ENCODE measurements at places on chromosomes 5 and 9.

DNA sequence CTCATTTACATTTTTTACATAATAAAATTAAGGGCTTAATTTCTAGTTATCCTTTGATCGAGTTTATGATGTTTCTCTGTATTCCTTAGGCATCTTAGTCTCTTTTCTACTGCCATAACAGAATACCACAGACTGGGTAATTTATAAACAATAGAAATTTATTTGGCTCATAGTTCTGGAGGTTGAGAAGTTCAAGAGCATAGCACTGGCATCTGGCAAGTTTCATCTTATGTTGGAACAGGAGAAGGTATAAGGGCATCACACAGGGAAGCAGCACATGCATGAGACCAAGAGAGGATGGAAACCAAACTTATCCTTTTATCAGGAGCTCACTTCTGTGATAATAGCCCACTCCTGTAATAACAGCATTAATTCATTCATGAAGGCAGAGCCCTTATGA, 284.9 kb upstream of the COX7C start:
- DNase-seq: no peak

GRCh38 chr5:39948341-39948740, 523.6 kb upstream of the DAB2 start:
- no peak for DNase-seq

GRCh38 chr5:81779125-81779915, 28.4 kb upstream of the SSBP2 start:
- peak; percentile 23 for DNase-seq

- DNase-seq: no peak
Observed at GRCh38 chr9:27467486-27467885, 56.6 kb upstream of the IFNK start.

GRCh38 chr5:115267617-115268016, 4.9 kb upstream of the PGGT1B start:
- DNase-seq: no peak

DNA sequence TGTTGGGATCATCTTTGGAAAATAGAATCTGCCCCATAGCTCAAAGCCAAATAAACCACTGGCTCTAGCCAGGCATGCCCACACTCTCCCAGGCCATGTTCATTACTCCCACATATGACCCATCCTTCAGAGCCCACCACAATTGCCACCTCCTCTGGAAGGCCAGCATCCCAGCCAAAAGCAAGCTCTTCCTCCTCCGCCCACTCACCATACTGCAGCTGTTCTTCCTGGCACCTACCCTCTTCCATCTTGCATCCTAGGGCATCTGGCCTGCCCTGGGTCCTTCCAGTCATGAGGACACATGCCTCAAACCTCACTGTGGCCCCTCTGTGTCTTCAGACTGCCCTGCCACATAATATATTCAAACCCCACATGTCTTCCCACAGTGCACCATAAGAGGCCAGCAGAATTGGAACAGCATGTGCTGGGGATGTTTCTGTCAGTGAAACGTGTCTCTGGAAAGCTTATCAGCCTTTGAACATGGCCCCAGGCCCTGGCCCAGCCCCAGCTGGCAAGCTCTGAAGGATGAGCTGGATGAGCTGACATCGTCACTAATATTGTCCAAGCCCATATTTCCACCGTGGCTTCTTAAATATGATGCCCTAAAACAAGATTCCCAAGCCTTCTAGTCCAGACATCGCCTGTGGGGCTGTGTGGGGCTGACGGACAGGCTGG, 230.8 kb downstream of the AGTPBP1 start:
- DNase-seq: no peak

DNA sequence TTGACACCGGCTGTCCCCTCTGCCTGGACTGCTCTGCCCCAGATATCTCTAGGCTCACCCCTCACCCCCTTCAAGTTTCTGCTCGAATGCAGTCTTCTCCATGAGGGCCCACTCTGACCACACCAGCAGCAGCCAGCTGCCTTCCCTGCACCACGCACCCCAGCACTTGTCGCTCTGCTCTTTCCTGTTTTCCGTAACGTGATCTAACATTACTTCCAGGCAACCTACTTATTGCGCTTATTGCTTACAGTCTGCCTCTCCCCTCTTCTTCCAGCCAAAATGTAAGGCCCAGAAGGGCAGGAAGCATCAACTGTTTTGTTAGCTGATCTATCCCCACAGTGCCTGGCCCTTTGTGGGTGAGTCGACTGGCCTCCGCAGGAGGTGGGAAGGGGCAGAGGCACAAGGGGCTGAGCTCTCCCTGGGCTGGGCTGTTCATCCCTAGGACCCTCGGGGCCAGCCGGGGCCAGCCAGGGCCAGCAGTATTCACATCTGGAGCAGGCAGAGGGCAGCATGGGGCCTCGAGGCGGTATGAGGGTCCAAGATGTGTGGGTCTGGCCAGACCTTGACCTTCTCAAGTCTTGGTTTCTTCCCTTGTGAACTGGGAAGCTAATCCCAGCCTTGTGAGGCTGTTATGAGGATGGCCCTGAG, 11.6 kb upstream of the DBN1 start:
- no peak for DNase-seq

- no peak for DNase-seq
Observed at GRCh38 chr9:132588501-132589147, 6.2 kb downstream of the BARHL1 start.

DNA sequence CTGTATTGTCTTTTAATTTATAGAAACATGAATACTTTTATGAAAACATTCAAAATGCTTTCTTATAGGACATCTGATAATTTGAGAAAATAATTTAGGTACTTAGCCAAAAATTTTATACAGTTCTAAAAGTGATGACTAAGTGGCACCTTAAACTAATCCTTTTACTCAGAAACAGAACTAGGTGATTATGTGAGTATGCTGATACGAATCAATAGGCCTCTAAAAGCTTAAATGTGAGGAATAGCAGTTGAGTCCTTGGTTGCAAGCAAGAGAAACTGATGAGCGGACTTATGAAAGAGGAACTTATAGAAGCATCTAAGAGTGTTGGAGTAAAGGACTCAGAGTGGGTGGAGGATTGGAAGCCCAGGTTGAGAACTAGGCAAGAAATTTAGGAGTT, 26.4 kb downstream of the ANXA1 start:
- no peak for DNase-seq

DNA sequence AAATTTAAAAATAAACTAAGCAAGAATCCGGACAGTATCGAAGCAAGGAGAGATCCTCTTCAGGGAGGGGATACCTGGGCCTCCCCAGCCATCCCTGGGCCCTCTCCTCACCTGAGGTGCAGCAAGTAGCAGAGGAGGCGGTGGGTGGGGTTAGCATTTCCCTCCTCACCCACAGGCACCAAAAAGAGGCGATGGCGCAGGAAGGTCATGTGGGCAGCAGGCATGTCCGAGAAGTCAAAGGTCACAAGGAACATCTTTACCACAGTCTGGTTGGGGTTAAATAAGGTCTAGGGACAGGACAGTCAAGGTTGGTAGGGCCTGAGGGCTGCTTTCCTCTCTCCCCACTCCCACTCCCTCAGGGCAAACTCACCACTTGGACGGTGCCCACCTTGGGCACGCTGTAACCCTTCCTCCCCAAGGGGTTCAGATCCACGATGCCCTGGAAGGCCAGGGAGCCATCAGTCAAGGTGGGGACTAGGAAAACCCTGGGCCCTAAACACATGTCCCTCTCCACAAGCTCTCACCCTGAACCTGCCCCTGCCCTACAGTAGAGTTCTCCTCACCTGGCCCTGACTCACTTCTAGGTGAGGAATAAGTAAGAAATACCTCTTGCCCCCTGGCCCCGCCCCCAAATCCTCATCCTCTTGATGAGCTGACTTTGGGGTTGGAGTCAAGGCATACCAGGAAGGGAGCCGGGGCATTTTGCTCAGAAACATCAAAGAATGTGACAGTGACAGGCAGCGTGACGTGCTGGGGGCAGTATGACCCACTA, 2.8 kb upstream of the STOML2 start:
- DNase-seq: no peak

GRCh38 chr9:16821344-16821743, 49.1 kb downstream of the BNC2 start:
- no peak for DNase-seq

GRCh38 chr5:151886546-151887275, 37.9 kb downstream of the GLRA1 start:
- no peak for DNase-seq

GRCh38 chr5:126988021-126988569, 42.3 kb downstream of the MARCHF3 start:
- peak; percentile 79 for DNase-seq

DNA sequence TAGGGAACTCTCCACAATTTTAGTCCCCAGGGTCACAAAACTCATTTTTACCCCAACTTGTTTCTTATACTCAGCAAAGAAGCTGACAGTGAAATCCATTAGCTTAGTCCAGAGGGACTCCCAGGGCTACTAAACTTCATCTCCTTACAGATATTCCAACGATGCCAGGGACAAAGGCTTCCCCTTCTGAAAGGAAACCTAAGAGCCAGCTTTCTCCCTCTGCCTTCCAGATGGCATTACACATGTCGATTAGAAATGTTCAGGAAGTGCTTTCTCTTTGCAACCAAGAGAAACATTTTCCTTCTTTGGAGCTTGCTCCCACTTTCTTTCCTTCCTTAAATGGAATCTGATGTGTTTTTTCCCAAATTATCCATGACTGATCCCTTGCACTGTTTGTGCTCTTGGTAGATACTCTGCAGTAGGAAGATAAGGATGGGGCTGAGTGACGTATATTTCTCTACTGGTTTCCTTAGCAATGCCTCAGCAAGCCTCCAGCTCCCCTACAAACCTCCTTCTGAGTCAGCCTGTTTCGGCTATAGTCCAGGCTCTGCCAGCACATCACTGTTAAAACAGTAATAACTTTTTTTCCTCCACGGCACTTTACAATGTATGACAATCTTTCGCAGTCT, 43.0 kb upstream of the HTR4 start:
- no peak for DNase-seq

GRCh38 chr9:127130661-127131538, 8.5 kb upstream of the ANGPTL2 start:
- no peak for DNase-seq

GRCh38 chr9:109937861-109938453, 158.0 kb downstream of the PALM2AKAP2 start:
- no peak for DNase-seq

- DNase-seq: no peak
Observed at GRCh38 chr9:129458663-129459546, 162.0 kb downstream of the C9orf50 start.

DNA sequence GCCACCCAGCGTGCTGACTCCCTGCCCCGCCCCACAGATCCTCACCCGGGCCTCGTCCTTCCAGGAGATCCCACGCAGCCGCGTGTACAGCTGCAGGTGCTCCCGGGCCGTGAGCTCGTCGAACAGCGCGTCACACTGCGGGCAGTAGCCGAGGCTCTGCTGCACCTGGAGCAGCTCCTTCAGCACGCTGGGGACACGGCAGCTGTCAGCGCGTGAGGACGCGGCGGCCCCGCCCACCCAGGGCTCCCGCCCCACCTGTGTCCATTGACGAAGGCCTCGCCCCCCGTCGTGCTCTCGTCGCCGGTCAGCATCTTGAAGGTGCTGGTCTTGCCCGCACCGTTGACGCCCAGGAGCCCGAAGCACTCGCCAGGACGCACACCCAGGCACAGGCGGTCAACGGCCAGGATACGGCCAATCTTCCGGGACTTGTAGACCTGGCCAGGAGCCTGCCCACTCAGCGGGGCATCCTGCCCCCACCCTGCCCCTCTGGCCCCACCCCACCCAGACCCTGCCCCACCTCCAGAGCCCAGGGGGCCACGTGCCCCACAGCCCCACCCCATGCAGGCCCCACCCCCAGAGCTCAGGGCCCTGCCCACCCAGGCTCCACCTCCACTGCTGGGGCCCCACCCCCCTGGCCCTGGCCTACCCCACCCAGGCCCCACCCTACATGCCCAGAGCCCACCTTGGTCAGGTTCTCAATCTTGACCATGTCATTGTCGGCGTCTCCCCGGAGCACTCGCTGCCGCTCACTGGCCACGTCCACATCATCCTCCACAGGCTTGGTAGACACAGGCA, 13.8 kb upstream of the CLIC3 start:
- no peak for DNase-seq

DNA sequence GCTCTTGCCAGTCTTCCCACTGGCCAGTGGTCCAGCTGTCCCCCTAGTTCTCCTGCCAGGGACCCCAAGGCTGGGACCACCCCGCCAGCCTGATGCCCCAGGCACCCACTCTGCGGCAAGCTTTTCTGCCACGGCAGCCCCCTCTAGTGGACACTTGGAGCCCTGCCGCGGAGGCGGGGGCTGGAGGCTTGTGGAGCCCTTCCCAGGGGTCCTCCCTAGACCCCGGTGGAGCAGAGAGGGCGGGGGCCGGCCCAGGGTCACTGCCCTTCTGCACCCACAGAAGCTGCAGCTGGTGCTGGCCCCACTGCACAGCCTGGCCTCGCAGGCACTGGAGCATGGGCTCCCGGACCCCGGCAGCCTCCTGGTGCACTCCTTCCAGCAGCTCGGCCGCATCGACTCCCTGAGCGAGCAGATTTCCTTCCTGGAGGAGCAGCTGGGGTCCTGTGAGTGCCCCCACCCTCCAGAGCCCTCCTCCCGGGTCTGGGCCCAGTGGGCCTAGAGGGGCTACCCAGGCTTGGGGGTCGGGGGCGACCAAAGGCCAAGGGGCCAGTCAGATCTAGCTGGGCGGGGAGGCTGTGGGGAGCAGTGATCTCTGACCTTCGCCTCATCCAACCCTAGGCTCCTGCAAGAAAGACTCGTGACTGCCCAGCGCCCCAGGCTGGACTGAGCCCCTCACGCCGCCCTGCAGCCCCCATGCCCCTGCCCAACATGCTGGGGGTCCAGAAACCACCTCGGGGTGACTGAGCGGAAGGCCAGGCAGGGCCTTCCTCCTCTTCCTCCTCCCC, 9.1 kb downstream of the EGFL7 start:
- no peak for DNase-seq

- no peak for DNase-seq
Observed at GRCh38 chr9:126429190-126429589, 102.6 kb downstream of the MVB12B start.

- no peak for DNase-seq
Observed at GRCh38 chr5:146313027-146313426, 25.6 kb upstream of the POU4F3 start.

DNA sequence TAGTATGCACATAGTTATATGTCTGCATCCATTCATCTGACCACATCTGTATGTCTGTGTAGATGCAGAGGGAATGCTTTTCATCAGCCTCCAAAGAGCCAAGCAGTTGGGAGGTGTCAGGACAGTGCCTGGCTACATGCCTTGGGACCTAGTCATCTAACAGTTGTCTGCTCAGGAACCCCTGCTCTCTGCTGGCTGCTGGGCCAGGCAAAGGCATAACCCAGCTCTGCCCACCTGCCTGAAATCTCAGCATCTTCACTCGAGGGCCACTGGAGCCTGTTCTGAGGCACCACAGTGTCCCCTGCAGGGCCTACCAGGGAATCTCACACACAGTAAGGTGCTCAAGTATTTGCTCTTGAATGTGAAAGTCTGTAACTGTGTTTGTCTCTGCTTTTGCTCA, 3.7 kb downstream of the C9orf50 start:
- DNase-seq: no peak

DNA sequence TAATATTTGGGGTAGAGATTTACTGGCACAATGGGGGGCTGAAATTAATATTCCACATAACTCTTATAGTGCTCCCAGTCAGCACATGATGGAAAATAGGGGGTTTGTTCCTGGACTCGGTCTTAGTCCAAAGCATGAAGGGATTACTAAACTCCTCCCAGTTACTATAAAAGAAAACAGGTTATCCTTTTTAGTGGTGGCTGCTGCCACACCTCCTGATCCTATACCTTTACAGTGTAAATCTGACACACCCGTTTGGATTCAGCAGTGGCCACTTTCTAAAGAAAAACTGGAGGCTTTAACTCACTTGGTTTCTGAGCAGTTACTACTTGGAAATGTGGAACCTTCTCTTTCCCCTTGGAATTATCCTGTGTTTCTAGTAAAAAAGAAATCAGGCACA, 572.9 kb upstream of the PTGER4 start:
- no peak for DNase-seq
